CD4-positive, alpha-beta T cell (primary cell): ENCODE measurements at places on chromosomes 5 and 9. TPM values are rescaled to one million over a fixed set of nuclear protein-coding genes. Genes with fewer than 3 reads are reported as not detected.

Gene OTP
- not detected for total RNA-seq

Gene PDGFRB
- total RNA-seq: not detected

Gene ECPAS
- 36.6 TPM for total RNA-seq

Gene SHROOM1
- 0.59 TPM for total RNA-seq
